ENCODE measurements at places on chromosomes 3 and 15. TPM values are rescaled to one million over a fixed set of nuclear protein-coding genes. Genes with fewer than 3 reads are reported as not detected.

- no peak for DNase-seq
- H3K36me3 ChIP-seq, result no peaks in the 10 kb centered on the region
- H3K27ac ChIP-seq, result no peak overlapping the region
- no peaks in the 10 kb centered on the region for H3K27me3 ChIP-seq
- H3K4me3 ChIP-seq, result no peak overlapping the region
These were observed 251.7 kb downstream of the GABRB3 start for GRCh38 chr15:26521130-26521529.

GRCh38 chr3:9776896-9777693 is 7.3 kb upstream of the CAMK1 start:
- peaks cover 58% of the 10 kb centered on the region for H3K4me1 ChIP-seq
- no peak for DNase-seq
- no peaks in the 10 kb centered on the region for H3K27me3 ChIP-seq
- H3K27ac ChIP-seq, result peak overlapping the region; percentile 88
- peak overlapping the region; percentile 73 for H3K4me3 ChIP-seq

DNA sequence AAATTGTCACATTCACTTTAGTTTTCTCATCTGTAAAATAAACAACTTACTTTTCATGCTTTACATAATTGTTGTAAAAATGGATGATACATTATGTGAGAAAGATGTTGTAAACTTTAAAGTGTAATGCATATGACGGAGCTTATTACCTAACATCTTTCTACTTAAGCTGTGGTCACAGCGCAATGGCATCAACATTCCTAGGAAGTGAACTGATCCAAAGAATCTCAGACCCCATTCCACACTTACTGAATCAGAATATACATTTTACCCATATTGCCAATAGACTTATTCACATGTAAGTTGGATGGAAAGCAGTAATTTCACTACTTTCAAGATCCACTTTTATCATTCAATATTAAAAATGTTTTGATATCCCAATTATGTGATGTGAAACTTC is 497.5 kb downstream of the FGF12 start:
- no peak overlapping the region for H3K27ac ChIP-seq
- H3K36me3 ChIP-seq, result no peaks in the 10 kb centered on the region
- no peaks in the 10 kb centered on the region for H3K4me1 ChIP-seq
- DNase-seq, result no peak

DNA sequence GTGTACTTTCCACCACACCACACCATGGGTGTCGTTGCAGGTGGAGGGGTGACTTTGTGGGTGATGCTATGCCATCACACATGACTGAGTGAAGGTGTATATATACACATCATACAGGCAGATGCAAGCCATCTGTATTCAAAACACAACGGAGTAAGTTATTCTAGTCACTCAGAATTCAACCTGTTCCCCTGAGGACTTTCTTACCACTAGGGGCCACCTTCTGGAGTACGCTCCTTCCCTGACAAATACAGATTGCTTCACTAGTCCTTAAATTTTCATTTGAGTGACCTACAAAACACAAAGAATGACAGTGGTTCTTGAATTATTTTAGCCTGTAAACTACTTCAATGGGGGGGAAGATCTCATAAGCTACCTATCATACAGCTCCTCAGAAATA is 52.8 kb upstream of the NTRK3 start:
- no peak overlapping the region for H3K27ac ChIP-seq
- no peaks in the 10 kb centered on the region for H3K4me1 ChIP-seq
- H3K27me3 ChIP-seq, result peaks cover 3% of the 10 kb centered on the region
- no peak for DNase-seq
- no peak overlapping the region for H3K4me3 ChIP-seq

- peaks cover 27% of the 10 kb centered on the region for H3K4me1 ChIP-seq
- no peak overlapping the region for H3K27ac ChIP-seq
- H3K36me3 ChIP-seq, result peaks cover 47% of the 10 kb centered on the region
- no peak for DNase-seq
- no peaks in the 10 kb centered on the region for H3K27me3 ChIP-seq
These were observed 1.9 kb downstream of the TMA7 start for GRCh38 chr3:48441940-48442339.

DNA sequence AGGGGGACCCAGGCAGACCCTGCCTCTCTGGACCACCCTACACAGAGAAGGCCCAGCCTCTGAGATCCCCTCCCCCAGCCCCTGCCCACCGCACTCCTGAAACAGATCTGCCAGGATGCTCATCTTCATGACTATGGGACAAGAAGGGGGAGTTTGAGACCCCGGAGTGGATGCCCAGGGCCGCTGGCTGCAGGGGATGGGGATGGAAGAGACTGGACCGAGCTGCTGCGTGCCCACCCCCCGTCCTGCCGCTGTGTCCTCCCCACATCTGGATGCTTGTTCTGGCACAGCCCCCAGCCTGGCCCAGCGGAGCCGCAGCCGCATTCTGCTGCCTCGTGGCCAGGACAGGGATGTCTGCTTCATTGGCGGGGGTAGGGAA is 30.3 kb upstream of the SEMA3F start:
- H3K36me3 ChIP-seq, result peaks cover 6% of the 10 kb centered on the region
- H3K27me3 ChIP-seq, result no peaks in the 10 kb centered on the region
- no peak overlapping the region for H3K27ac ChIP-seq
- no peaks in the 10 kb centered on the region for H3K4me1 ChIP-seq
- no peak overlapping the region for H3K4me3 ChIP-seq

The SLC22A13 gene
- total RNA-seq, result 0.47 TPM

The DAZL gene
- total RNA-seq, result 0.07 TPM

The SPATA12 gene
- not detected for total RNA-seq

The CCK gene
- not detected for total RNA-seq

The DNAJA4 gene
- total RNA-seq, result 75.9 TPM

Data from activated CD4-positive, alpha-beta T cell treated with anti-CD3 and anti-CD28 coated beads, Interleukin-2, amount 10 ng/mL, durations not matched to agents 24 days and 14 days (primary cell).